ENCODE measurements at places on chromosomes 11 and 22.

- DNase-seq, result no peak
Observed at GRCh38 chr11:69240332-69241074, 53.5 kb upstream of the MYEOV start.

DNA sequence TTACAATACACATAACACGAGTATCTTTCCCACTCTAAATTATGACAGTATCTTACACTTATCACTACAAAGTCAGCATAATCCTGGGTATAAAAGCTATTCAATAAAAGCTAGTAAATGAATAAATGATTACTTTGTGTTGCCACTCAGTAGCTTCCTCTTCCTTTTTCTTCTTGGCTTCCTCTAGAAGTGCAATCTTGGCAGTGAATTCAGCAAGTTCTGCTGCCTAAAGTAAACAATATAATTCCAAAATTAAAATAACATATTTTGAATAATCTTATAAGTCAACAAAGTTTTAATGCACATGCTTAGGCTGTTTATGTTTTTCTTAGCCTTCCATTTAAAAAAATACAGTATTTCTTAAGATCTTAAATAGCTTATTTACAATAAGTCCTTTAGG is 60.4 kb downstream of the RDX start:
- no peak for DNase-seq

GRCh38 chr22:19463491-19464469 is 15.2 kb downstream of the UFD1 start:
- DNase-seq, result no peak

DNA sequence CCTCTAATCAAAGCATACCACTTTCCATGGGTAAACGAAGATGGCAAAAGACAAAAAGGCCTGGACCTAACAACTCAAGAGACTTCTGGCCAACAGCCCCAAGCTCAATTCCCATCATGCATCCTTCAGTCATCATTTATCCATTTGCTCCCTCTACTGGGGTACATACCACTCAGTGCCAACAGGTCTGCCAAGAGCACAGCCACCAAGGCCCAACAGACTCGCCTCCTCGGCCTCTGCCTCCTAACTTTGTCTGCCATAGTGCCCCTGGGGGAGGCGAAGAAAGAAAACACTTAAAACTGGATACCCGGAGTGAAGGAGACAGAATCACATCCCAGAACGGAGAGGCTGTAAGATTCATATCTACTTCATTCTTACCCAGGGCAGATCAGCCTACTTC is 1.1 kb downstream of the HYOU1 start:
- DNase-seq, result no peak

DNA sequence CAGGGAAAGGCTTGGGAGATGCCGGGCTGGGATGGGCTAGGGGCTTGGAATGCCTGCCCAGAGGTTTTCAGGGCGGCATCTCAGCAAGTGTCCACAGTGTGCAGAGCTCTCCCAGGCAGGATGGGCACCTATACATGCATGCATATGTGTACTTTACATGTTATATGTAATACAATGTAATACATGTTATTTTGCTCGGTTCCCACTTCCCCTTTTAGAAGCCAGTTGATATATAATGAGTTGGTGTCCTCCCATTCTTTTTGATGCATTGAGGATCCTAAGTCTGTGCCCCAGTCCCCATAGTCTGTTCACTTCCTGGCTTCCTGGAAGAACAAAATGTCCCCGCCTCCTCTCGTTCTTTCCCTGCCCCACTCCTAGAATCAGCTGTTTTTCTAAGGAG is 20.1 kb upstream of the EIF3D start:
- DNase-seq, result no peak

DNA sequence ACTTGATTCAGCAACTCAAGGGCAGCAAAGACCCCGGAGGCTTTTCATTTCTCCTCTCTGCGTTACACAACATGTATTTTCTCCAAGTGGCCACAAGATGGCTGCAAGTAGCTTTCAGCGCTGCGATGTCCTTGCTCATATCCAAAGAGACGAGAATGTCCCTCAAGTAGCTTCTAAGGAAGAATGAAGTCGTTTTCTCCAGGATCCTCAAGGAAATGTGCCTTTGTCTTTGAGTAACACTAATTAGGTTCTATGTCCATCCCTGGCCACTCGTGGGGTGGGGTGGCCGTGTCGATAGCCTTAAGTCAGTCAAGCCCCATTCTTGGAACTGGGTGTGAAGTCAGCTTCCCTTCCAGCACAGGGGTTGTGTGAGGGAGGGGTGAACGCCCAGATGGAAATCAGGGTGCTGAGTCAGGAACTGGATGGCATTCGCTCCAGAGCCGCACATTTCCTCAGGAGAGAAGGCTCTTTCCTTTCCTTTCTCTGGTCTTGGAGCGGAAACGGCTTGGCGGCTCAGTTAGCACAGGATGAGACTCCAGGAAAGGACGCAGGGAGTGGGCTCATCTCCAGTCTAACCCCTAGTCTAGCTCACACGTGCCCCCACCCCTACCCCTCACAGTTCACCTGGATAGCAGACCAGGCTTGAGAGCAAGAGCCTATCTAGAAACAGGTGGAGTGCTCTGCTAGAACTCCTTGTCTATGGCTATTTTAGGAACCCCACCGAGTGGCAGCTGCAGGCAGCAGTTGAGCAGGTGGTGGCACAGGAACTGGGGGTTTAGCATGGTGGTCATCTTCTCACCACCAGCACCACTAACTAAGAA is 44.3 kb downstream of the NNMT start:
- DNase-seq, result no peak

- DNase-seq, result peak; percentile 5
Observed at GRCh38 chr22:25334162-25334490, 114.7 kb downstream of the CRYBB2 start.

DNA sequence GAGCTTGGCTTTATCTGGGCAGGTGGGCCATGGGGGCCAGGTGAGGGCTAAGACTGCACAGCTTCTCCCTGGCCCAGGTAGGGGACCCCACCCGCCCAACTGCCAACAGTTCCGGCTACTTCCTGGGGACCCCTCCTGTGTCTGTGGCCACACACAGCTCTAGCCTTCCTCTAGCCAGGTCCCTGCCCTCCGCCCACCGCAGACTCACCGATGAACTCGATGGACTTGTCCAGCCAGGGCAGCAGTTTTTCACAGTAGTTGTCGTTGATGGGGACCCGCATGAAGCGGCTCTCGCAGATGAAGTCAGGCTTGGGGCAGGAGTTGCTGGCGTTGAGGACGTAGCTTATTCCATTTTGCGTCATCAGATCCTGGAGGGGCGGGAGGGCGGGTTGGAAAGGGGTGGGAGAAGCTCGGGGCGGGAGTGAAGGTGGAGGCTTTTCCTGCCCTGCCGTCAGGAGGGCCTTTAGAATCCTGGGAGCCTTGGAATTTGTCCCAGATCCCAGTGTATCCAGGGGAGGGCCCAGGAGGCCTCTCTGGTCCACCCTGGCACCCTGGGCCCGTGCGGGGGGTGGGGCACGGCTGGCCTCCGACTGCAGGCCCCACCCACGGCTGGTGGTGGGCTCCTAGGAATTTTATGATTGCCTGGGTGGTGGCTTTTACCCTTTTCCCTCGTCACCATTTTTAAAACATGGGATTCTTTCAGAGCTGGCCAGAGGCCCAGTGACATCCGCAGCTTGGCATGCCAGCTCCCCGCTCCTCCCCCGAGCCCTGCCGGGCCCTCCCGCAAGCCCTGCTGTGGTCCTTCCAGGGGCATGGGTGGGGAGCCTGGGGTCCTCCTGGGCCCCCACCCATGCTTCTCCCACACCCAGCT is 13.9 kb downstream of the DUSP8 start:
- DNase-seq, result no peak

DNA sequence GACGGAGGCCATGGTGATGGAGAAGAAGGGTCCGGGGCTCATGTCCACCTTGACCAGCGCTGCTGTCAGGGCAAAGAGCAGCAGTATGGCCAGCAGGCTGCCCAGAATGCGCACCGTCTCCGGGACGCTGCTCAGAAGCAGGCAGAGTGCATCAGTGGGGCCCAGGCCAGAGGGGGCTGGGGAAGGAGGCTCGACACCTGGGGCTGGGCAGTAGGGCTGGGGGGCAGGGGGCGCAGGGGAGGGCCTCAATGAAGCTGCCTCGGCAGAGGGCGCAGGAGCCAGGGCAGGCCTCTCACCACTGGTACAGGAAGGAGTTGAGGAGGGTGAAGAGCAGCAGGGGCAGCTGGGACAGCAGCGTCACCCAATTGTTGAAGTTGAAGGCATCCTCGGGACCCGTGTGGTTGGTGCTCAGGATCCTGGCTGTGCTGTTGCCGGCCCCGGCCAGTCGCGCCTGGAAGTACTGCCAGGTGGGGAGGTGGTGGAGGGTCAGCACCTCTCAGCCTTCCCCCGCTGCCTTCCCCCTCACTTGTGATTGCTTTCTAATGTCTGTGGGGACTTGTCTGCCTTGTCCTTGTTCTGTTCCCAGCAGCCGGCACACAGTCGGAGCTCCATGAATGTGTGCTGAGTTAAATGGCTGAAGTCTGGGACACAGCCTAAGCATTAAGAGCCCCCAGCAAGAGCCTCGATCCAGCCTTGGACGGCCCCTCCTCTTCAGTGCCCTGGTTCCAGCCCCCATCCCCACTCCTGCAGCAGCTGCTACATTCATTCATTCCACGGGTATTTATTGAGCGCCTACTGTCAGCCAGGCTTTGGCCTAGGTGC is 2.3 kb downstream of the SLC29A2 start:
- DNase-seq, result no peak

DNA sequence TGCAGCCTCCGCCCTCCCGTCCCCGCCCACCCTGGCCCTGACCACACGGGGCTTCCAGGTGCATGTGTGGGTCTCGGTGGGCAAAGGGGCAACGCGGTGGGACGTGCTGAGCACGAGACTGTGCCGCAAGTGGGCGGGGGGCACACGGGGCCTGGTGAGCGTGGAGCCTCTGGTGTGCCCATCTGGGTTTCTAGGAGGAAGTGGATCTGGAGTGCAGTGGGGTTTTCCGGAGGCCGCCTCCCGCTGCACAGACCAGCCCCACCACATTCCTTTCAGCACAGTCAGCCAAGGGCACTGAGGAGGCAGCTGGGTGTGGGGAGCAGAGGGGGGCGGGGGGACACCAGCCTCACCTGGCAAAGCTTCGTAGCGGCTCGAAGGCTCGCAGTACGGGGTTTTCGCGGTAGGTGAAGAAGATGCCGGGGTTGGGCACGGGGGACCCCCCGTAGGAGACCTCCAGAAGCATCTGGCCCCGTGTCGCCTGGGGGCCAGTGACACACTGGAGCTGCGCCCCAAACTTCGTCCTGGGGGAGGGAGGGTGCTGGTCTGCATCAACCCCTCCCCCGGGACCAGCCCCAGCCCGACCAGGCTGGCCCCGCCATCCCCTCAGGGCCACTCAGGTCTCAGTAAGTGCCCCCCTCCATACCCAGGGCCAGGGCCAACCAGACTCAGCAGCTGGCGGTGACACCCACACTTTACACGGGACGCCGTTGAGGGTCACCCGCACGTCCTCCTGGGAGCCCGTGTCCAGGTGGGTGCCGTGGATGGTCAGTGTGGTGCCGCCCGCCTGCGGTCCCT is 12.4 kb upstream of the MAPK11 start:
- DNase-seq, result no peak

- no peak for DNase-seq
Observed at GRCh38 chr22:19169947-19170318, 8.6 kb downstream of the SLC25A1 start.

GRCh38 chr11:6210274-6210955 is 5.1 kb downstream of the C11orf42 start:
- no peak for DNase-seq

DNA sequence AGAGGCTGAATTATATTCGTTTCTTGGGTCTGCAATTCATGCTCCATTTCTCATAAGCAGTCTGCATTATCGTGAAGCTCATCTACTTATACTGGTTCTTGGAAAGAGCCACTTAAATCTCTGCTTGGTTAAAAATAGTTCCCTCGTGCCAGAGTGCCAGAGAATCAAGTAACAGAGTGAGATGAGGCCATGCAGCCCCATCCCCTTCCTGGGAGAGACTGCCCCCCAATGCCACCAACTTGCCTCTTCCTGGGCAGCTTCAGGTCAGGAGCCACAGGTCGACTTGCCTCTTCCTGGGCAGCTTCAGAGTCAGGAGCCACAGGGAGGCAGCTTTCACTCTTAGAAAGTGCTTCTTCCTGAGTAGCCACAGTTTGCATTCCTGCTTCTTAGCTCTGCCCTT is 223.9 kb upstream of the ZBED5 start:
- DNase-seq, result no peak
